EH (cell line): ENCODE measurements at places on chromosomes 6 and 20.

- peak; percentile 25 for DNase-seq
Measured at GRCh38 chr6:25392372-25392771, 113.2 kb downstream of the CARMIL1 start.

DNA sequence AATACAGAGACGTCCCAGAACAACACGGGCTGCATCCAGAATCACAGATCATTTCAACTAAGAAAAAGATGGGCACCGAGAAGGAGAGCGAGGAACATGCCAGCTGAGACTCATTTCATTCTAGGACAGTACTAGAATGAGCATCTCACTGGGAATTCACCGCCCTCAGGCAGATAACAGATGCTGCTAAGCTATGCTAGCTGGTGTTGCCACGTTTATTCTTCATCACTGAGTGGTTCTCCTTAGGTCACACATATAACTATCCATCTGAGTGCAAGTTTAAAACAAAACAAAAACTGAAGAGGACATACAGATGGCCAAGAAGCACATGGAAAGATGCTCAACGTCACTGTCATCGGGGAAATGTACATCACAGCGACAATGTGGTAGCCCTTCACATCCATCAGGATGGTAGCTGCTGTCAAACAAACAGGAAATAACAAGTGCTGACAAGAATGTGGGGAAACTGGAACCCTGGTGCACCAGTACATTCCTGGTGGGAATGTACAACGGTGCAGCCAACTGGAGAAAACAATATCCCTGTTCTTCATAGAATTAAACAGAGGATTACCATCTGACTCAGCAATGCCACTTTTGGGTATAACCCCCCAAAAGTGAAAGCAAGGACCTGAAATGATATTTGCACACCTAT lies 97.6 kb downstream of the SLC22A23 start:
- DNase-seq = peak; percentile 53

- DNase-seq = no peak
Measured at GRCh38 chr6:161413355-161413771, 139.5 kb upstream of the AGPAT4 start.

DNA sequence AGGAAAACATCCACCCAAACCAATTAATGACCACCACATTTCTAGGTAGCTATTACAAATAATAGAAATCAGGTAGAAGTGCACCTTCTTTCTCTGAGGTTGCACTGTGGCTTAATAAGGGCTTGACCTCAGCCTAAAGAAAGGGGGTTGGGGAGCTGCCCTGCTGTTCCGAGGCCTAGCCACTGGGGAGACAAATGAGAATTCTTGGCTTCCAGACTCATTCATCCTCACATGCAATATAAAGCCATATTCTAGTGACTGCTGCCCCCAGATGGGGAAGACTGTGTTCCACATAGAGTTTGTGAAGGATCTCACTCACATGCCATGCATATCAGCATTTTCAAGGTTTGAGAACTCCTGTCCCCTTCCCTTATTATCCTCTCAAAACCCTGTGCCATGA lies 22.9 kb downstream of the SAYSD1 start:
- no peak for DNase-seq

- DNase-seq = no peak
Measured at GRCh38 chr6:56459030-56459805, 183.5 kb downstream of the DST start.

- DNase-seq = no peak
Measured at GRCh38 chr20:61909821-61910220, 155.9 kb downstream of the TAF4 start.

GRCh38 chr6:151445482-151445881 lies 6.4 kb downstream of the RMND1 start:
- DNase-seq = peak; percentile 92

- DNase-seq = peak; percentile 18
Measured at GRCh38 chr6:38367231-38367630, 272.5 kb downstream of the BTBD9 start.

- peak; percentile 3 for DNase-seq
Measured at GRCh38 chr6:106685833-106686232, 56.5 kb downstream of the QRSL1 start.
